ENCODE measurements at places on chromosomes 1 and 21. TPM values are rescaled to one million over a fixed set of nuclear protein-coding genes. Genes with fewer than 3 reads are reported as not detected.

GRCh38 chr21:35929901-35930300, 130.4 kb downstream of the SETD4 start:
- DNase-seq = no peak

- DNase-seq = no peak
Observed at GRCh38 chr1:208581209-208581608, 337.0 kb upstream of the PLXNA2 start.

The LMOD1 gene
- polyA plus RNA-seq = 3.9 TPM

The ZFP69B gene
- 7.8 TPM for polyA plus RNA-seq

DNA sequence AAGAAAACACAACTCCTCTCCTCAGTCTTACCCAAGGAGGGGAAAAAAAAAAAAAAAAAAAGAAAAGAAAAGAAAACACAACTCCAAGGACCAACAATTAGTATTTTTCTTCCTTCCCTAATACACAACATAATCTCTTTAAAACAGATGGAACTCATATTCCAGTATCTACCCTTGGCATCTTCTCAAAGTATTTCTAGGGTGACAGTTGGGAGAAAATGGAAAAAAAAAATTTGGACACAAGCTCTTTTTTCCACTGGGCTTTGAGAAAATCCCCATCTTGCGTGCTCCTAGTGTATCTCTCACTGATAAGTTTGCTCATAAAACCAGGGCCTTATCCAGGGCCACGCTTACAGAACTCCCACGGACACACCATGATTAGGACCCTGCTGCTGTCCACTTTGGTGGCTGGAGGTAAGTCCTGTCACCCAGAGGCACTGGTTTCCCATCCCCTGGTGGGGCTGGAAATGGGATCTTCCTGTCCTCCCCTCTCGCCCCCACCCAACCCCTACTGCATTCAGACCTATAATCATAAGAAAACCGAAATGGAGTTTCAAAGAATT, at the start of gene CELA2B:
CELA2B (plus strand) TSS at position 353 of the 563 bp plus-strand sequence; CDS start at position 375, 22 bp downstream.
- DNase-seq = no peak

- DNase-seq = no peak
Observed at GRCh38 chr1:113012149-113012548, 56.2 kb upstream of the SLC16A1 start.

The PSRC1 gene
- 29.8 TPM for polyA plus RNA-seq

- DNase-seq = no peak
Observed at GRCh38 chr1:207128336-207128921, 24.4 kb downstream of the C4BPA start.

- DNase-seq = no peak
Observed at GRCh38 chr1:14184454-14184853, 414.0 kb upstream of the KAZN start.

The IFI6 gene
- polyA plus RNA-seq = 14.9 TPM

DNA sequence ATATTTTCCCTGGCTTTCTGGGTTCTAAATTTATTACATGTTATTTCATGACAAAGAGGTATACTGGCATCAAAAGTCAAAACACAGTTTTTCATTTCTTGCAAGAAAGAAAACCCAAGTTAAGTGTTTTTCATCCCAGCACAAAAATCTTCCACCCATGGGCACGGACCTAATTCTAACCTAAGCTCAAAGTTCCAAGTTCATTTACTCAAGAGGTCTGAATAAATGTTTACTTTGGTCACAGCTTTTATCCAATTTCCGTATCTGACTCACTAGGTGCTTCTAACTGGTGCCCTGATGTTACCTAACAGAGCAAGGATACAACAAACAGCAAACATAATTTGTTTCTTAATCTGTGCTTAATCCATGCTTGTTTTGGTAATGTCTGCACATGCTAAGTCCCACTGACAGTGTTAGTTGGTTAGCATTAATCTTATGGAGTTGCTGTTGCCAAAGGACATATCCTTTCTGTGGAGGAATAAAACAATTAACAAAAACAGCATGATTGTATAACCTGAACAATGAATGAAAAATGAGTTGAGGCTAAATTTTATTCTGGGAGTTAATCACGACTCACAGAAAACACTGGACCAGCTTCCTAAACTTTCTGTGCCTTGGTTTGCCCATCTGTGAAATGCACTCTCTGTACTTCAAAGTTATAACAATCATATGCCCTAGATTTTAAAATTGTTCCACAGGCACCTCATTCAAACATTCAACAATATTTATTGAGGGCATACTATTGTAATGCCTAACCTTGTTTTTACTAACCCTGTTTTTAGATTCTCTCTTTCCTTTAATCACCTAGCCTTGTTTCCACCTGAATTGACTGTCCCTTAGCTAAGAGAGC, 4.2 kb upstream of the CHD1L start:
- no peak for DNase-seq

DNA sequence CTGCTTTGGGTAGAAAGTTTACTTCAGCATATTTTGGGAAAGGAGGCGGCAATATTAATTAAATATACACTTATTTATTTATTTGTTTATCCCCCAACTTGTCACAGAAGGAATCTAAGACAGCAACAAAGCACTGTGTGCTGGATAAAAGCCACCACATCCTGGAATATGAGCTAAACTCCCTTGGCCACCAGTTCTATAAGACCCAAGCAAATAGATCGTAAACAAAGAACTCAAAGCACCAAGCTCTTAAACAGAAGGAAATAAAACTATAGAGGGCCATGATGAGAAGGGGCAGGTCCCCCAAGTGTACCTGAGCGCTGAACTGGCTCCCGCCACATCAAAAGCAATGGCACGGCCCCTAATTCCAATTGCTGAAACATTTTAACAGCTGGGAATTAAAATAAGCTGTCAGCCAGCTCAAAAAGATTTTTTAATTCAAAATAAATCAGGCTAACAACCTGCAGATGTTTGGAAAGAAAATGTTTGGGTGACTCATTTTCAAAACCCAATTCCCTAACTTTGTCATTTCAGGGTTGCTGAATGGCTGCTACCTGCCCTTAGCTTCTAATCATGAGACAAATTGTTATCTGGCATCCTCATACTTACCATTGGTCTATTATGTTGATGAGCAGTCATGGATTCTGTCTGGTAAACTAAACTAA, 127.1 kb downstream of the SLC30A10 start:
- DNase-seq = no peak

GRCh38 chr1:47212636-47213229, 19.3 kb downstream of the TAL1 start:
- no peak for DNase-seq

DNA sequence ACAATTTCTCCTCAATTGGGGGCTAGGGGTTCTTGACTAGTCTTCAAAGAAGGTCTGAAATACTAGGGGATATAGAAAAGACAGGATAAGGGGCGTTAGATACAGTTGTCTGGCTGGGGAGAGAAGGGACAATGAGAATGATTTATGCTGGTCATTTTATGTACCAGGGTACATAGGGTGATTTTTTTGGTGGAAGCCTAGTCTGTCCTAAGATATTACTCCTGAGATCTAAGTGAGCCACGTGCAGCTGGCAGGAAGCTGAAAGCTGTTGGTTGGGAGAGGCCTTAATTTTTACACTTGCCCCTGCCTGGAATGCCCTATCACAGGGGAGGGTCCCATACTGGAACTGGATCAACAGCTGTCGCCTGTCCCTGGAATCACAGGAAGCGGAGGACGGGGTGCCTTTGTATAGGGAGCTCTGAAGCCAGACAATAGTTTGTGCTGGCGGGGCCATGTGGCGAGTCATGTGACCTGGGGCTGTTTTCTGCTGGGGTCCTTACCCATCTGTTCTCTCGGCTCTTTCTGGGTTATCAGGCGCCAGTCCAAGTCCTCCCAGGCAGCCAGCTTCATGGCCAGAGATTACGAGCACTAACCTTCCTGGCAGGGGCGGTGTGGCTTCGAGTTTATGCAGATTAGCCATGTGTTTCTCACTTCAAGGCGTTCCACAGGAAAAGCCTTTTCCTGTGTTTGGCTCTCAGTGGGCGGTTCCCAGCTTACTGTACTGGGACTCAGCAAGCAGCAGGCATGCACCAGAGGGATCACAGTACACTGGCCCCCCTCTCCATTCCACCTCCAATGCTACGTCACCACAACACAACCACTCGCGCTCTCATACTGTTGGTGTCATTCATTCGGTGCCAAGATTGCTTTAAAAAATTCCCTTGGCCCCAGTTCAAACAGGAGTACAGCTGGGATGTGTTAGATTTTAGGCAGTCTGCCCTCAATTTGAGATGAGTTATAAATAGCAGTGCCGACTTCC, 27.5 kb downstream of the ARID1A start:
- DNase-seq = peak; percentile 92

The AMPD1 gene
- polyA plus RNA-seq = not detected

DNA sequence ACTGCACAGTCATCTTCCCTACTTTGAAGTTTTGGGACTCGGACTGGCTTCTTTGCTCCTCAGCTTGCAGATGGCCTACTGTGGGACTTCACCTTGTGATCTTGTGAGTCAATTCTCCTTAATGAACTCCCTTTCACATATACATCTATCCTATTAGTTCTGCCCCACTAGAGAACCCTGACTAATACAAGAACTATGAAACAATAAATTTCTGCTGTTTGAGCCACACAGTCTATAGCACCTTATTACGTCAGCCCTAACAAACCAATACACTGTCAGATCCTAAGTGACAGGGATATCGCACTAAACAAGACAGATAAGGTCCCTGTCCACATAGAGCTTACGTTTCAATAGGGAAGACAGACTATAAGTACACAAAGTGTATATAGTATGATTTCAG, 120.1 kb downstream of the PLPP3 start:
- DNase-seq = no peak

GRCh38 chr1:87292684-87293493, 35.8 kb upstream of the LMO4 start:
- DNase-seq = peak; percentile 79

DNA sequence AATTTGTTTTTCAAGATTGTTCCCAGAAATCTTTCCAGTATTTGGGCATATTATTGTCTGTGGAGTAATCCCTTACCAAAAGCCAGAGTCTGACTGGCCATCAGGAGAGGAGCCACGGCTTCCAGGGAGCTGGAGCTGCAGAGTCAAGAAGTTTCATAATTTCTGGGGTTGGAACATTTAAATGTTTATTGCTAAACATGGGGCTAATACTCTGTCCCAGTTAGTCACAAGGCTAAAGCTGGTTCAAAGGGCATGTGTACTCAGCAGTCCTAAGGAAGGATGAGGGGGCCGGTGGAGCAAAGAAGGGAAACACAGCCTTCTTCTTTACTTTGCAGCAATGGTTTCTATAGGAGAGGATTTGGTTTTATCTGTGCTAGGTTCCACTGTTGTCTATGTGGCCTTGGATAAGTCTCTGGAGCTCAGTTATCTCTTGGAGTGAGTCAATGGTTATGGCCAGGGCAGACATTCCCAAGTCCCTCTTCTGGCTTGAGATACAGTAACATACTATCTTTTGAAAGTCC, 9.5 kb downstream of the DENND2D start:
- no peak for DNase-seq

DNA sequence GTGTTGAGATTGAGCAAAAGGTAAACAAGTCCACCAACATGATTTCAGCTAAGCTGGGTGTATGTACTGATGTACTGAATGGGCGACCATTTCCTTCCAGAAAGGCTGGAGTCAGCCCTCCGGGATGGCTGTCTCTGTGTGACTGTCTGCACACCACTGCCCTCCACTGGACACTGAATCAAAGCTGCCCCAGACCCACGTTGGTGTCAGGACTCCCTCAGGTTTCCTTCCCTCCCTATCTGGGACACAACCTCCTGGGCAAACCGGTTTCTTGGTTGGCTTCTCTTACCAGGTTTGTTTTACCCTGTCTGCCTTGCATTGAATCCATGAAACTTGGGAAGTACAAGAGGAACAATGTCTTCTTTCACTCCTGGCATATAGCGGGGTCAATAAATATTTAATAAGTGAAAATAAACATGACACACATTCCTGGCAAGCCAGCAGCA, 5.3 kb upstream of the SRP9 start:
- DNase-seq = peak; percentile 92

- no peak for DNase-seq
Observed at GRCh38 chr1:18761948-18762840, 97.3 kb downstream of the TAS1R2 start.

- DNase-seq = no peak
Observed at GRCh38 chr1:26372039-26372438, 511 bp downstream of the ZNF683 start.

DNA sequence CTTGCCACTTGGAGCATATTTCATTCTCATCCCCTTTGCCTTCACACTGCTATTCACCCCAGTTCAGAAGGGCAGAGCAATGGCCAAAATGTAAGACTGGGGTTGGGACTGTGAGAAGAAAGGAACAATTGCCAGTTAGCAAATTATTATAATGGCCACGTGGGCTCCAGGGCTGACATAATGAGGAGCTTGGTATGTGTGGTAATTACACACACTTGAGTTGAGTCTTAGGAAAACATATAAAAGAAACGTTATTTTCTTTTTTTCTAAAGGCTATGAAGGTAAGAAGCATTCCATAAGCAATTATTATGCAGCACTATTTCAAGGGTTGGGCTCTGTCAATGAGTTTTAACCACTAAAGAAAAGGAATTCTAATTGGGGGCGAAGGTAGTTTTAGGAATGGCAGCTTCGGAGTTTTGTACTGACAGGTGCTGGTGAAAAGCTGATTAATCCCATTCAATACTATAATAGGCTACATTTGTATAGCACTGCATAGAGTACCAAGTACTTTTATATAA, 32.5 kb upstream of the BCL10 start:
- no peak for DNase-seq

GRCh38 chr1:202106340-202107254, 16.1 kb upstream of the GPR37L1 start:
- no peak for DNase-seq

- no peak for DNase-seq
Observed at GRCh38 chr1:21936366-21937031, 611 bp downstream of the HSPG2 start.

GRCh38 chr1:203549309-203549708, 55.4 kb downstream of the OPTC start:
- DNase-seq = no peak

DNA sequence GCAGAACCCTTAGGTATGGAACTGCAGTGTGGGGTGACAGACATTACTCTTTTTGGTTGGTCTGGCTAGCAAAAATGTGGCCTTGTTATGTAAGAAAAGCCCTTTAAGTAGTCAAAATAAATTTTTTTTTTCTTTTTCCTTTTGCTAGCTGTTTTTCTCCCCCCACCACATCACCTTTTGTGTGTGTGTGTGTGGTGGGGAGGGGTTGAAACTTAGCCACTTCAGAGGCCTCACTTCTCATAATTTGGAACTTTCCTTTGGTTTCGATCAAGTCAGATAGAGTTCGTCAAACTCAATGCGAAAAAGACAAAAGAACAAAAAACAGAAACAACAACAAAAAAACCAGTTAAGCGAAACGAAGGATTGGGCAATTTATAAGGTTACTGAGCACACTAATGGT, 1.9 kb upstream of the PRMT2 start:
- no peak for DNase-seq

DNA sequence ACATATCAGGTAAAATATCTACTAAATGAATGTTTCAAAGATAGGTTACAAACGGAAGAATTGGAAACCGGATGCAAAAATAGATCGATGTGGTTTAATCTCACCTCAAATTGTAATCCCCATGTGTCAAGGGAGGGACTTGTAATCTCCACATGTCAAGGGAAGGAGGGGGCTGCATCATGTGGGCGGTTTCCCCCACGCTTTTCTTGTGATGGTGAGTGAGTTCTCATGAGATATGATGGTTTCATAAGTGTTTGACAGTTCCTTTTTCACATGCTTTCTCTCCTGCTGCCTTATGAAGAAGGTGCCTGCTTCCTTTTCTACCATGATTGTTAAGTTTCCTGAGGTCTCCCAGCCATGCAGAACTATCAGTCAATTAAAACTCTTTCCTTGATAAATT, 408.7 kb upstream of the TMPRSS15 start:
- DNase-seq = no peak

- DNase-seq = no peak
Observed at GRCh38 chr21:45113543-45113942, 39.2 kb downstream of the ADARB1 start.
